ENCODE measurements at places on chromosomes 13 and 19. TPM values are rescaled to one million over a fixed set of nuclear protein-coding genes. Genes with fewer than 3 reads are reported as not detected.

ZNF575 gene
- polyA plus RNA-seq, result 3.4 TPM

GRCh38 chr13:30300596-30300995 lies 6.8 kb downstream of the KATNAL1 start:
- H3K27me3 ChIP-seq, result no peaks in the 10 kb centered on the region
- H3K4me1 ChIP-seq, result no peaks in the 10 kb centered on the region
- H3K27ac ChIP-seq, result no peak overlapping the region
- no peak overlapping the region for H3K4me3 ChIP-seq
- no peaks in the 10 kb centered on the region for H3K36me3 ChIP-seq

GRCh38 chr13:94656766-94657165 lies 55.1 kb downstream of the GPR180 start:
- DNase-seq, result no peak
- H3K27ac ChIP-seq, result no peak overlapping the region
- no peak overlapping the region for H3K4me3 ChIP-seq
- H3K4me1 ChIP-seq, result no peaks in the 10 kb centered on the region
- H3K27me3 ChIP-seq, result peaks cover 4% of the 10 kb centered on the region

DNA sequence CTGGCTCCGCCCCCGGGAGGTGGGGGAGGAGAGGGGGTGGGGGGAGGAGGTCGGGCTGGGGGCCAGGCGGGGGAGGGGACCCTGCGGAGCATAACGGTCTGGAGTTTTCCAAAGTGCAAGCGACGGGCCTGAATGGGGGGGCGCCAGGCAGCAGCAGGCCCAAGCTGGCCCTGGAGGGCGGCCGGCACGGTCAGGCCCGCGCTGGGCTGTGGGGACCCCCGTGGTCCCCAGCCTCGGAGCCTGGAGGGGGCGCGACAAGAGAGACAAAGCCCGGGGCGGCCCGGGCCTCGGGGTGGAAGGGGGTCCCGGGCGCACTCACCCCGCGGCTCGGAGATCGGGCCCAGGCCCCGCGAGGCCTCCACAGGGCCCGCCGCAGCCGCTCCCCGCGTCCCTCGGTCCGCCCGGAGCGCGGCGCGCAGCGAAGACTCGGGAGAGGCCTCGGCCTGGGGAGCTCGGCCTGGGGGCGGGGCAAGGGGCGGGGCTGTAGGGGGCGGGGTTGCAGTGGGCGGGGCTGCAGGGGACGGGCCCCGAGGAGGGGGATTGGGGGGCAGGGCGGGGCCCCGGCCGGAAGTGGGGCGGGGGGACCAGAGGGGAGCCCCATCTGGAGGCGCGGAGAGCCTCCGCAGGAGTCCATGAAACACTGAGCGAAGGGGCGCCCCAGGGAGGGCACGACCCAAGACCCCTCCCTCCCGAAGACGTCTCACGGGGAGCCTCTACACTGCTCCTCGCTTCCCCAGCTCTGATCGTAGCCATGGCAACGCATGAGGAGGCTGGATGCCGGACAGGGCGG lies 47.6 kb downstream of the PTPRS start:
- peak overlapping the region; percentile 82 for H3K27ac ChIP-seq
- peak; percentile 90 for DNase-seq
- peaks cover 44% of the 10 kb centered on the region for H3K4me1 ChIP-seq
- H3K4me3 ChIP-seq, result peak overlapping the region; percentile 72
- no peaks in the 10 kb centered on the region for H3K36me3 ChIP-seq
- peaks cover 9% of the 10 kb centered on the region for H3K27me3 ChIP-seq

GRCh38 chr13:45162194-45162593 lies 38.7 kb downstream of the KCTD4 start:
- peak; percentile 33 for DNase-seq
- no peaks in the 10 kb centered on the region for H3K36me3 ChIP-seq
- H3K27me3 ChIP-seq, result no peaks in the 10 kb centered on the region
- no peaks in the 10 kb centered on the region for H3K4me1 ChIP-seq

DNA sequence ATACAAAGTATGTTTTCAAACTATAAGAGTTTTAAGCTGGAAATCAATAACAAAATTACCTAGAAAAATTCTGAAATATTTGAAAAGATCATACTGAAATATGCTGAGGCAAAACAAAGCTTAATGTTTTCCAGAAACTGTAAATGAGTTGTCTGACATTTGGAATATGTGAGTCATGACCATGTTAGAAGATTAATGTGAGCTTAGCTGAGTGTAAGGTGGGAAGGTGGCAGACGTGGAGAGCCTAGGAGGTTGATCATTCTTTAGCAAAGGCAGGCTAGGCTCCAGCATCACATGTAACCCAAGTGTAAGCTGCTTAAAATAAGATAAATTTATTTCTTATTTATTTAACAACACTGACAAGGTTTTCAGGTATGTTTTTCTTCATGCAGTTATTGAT lies 2086.1 kb upstream of the PCDH20 start:
- H3K27ac ChIP-seq, result no peak overlapping the region
- H3K4me3 ChIP-seq, result no peak overlapping the region
- H3K4me1 ChIP-seq, result no peaks in the 10 kb centered on the region

DNA sequence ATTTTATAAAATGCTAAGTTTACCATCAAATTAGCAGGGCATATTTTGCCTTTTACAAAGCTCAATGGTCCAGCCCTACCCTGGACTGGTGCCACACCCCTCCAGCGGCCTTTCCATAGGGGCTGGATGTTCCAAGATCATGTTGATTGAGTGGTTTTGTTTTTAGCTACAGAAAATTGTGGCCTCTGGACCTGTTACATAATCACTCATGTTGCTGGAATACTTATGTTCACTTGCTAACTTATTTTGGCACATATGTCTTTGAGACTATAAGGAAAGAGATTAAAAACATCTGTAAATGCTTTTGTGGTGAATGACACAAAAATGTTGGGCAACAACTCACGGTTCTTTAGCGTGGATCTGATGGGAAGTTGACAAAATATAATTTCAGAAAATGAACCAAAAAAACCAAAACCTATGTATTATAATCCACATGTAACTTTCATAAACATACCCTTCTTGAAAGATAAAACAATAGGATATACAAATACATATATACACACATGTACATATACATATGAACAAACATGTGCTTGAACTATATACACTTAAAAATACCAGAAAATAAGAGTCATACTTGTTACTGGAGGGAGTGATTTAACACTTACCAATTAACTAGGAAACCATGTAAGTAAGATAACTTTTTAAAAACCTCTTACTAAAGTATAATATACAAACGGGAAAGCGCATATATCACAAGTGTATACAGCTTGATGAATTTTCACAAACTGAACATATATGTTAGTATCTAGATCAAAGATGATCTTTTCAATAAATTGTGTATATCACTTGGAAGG lies 46.6 kb upstream of the SLC15A1 start:
- peak; percentile 87 for DNase-seq
- H3K4me3 ChIP-seq, result no peak overlapping the region
- no peaks in the 10 kb centered on the region for H3K27me3 ChIP-seq
- H3K4me1 ChIP-seq, result peaks cover 3% of the 10 kb centered on the region
- H3K36me3 ChIP-seq, result peaks cover 77% of the 10 kb centered on the region

- H3K27me3 ChIP-seq, result peaks cover 95% of the 10 kb centered on the region
- peak overlapping the region; percentile 24 for H3K4me3 ChIP-seq
- no peak overlapping the region for H3K27ac ChIP-seq
- peaks cover 27% of the 10 kb centered on the region for H3K4me1 ChIP-seq
- no peaks in the 10 kb centered on the region for H3K36me3 ChIP-seq
Observed at GRCh38 chr19:18789883-18790565, 1.1 kb downstream of the COMP start.

DNA sequence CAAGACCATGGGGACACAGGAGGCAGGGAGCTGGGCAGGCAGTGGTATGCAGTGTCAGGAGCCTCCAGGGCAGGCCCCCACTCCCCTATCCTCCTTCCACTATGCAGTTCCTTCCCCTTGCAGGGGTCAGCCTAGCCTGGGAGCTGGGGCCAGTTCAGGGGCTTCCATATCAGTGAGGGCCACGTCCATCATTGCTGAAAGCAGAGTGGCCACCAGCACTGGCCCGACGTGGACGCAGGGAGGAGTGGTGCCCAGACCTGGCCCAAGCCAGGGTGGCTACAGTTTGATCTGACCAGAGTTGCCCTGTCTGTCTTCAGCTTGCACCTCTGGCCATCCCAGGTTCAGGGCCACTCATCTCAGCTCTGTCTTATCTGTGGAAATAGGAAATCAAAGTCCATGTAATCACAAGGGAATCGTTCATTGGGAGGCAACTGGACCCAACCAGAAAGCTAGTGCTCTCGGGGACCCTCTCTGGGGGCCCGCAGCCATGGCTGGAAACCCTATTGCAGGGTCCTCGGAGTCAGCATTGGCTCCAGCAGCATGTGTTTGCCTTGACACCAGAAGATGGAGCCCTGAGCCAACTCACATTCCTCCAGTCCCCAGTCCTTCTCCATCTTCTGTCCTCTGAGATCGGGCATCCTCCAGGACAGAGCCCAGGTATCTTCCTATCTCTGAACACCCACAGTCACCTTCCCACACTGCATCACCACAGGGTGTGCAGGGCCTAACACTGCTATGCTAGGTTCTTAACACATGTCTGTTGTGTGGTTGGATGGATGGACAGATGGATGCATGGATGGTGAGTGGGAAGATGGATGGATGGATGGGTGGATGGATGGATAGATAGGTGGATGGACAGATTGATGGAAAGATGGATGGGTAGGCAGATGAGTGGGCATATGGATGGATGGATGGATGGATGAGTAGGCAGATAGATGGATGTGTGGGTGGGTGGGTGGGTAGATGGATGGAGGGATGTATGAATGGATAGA lies 75.7 kb upstream of the KCTD15 start:
- H3K4me1 ChIP-seq, result peaks cover 13% of the 10 kb centered on the region
- DNase-seq, result no peak
- no peak overlapping the region for H3K27ac ChIP-seq
- no peaks in the 10 kb centered on the region for H3K36me3 ChIP-seq
- peaks cover 3% of the 10 kb centered on the region for H3K27me3 ChIP-seq

- DNase-seq, result peak; percentile 19
- H3K27ac ChIP-seq, result no peak overlapping the region
- H3K4me1 ChIP-seq, result peaks cover 21% of the 10 kb centered on the region
- peaks cover 37% of the 10 kb centered on the region for H3K27me3 ChIP-seq
Observed at GRCh38 chr19:14471436-14472187, 3.5 kb downstream of the PTGER1 start.

ARHGAP33 gene
- polyA plus RNA-seq, result 27.1 TPM

- no peak overlapping the region for H3K4me3 ChIP-seq
- H3K4me1 ChIP-seq, result no peaks in the 10 kb centered on the region
- peaks cover 32% of the 10 kb centered on the region for H3K36me3 ChIP-seq
- H3K27me3 ChIP-seq, result no peaks in the 10 kb centered on the region
- no peak overlapping the region for H3K27ac ChIP-seq
- no peak for DNase-seq
Observed at GRCh38 chr19:12655546-12655945, 11.0 kb downstream of the MAN2B1 start.

DNA sequence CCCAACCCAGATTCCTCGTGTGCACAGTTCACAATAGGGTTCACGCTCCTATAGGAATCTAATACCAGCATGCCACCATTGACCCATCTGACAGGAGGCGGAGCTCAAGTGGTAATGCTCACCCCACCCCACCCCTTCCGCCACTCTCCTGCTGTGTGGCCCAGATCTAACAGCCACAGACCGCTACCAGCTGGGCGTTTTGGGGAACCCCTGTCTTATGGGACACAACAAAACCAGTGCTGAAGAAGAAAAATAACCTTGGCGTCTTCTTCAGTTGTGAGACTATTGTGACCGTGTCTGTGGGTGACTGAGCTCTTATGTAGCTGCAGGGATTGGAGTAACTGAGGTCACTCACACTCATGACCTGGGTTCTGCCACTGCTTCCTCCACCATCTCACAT lies 5.2 kb upstream of the OR10H1 start:
- no peak overlapping the region for H3K27ac ChIP-seq
- no peaks in the 10 kb centered on the region for H3K27me3 ChIP-seq
- no peaks in the 10 kb centered on the region for H3K36me3 ChIP-seq

CRYL1 gene
- polyA plus RNA-seq, result 31.0 TPM

- H3K4me3 ChIP-seq, result no peak overlapping the region
- no peaks in the 10 kb centered on the region for H3K36me3 ChIP-seq
- no peak for DNase-seq
- no peaks in the 10 kb centered on the region for H3K27me3 ChIP-seq
- peaks cover 4% of the 10 kb centered on the region for H3K4me1 ChIP-seq
Observed at GRCh38 chr13:45796426-45797235, 54.9 kb downstream of the SIAH3 start.

GRCh38 chr13:112062571-112063570 lies 4.1 kb upstream of the SOX1 start:
- peak; percentile 27 for DNase-seq
- H3K4me3 ChIP-seq, result no peak overlapping the region
- H3K27me3 ChIP-seq, result peaks cover 89% of the 10 kb centered on the region
- no peaks in the 10 kb centered on the region for H3K36me3 ChIP-seq

SWSAP1 gene
- polyA plus RNA-seq, result 1.9 TPM

GRCh38 chr13:50384724-50385123 lies 369.5 kb downstream of the KCNRG start:
- H3K4me3 ChIP-seq, result no peak overlapping the region
- no peaks in the 10 kb centered on the region for H3K27me3 ChIP-seq
- H3K36me3 ChIP-seq, result no peaks in the 10 kb centered on the region
- H3K4me1 ChIP-seq, result peaks cover 22% of the 10 kb centered on the region
- no peak overlapping the region for H3K27ac ChIP-seq

DNA sequence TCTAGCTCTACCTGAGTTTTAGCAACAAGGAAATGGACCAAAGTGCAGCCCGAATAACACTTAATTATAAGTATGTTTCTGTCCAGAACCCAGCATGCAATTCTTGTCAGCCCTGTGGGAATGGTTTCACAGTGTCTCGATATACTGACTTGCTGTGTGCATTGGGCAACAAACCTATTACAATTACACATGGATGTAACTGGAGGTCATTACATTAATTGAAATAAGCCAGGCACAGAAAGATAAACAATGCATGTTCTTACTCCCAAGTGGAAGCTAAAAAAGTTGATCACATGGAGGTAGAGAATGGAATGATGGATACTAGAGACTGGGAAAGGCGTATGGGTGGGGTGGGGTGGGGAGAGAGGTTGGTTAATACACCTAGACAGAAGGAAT lies 5.1 kb upstream of the CYP2S1 start:
- peaks cover 2% of the 10 kb centered on the region for H3K4me1 ChIP-seq
- H3K36me3 ChIP-seq, result no peaks in the 10 kb centered on the region
- peaks cover 12% of the 10 kb centered on the region for H3K27me3 ChIP-seq
- H3K27ac ChIP-seq, result no peak overlapping the region
- no peak overlapping the region for H3K4me3 ChIP-seq

DNA sequence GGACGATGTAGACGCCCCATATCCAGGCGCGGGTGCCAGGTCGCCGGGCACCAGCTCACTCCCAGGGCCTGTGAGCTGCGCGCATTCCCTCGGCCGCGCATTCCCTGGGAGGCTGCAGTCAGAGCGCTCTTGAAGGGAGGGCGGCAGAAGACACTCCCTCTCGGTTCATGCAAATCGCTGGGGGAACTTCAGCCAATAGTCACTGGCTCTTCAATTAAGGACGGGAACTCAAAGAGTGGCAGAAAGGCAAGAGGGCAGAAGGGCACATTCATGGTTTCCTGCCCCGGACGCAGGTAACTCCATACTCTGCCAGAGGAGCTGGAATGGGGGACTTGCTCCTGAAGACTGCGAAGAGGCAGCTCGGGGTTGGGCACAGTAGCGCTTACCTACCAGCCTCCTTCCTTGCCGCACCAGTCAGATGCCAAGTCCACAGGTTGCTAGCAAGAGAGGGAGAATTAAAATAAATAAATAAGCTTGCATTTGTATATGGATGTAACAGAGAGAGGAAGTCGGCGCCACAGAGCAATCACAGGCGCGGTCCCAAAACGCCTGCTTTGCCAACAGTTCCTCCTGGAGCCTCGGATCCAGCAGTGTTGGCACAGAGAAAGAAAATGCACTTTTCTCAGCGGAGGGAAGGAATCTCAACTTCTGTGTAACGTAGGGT lies 459 bp downstream of the PCDH20 start:
- H3K4me3 ChIP-seq, result peak overlapping the region; percentile 42
- peaks cover 13% of the 10 kb centered on the region for H3K4me1 ChIP-seq
- no peaks in the 10 kb centered on the region for H3K36me3 ChIP-seq

- peaks cover 70% of the 10 kb centered on the region for H3K27me3 ChIP-seq
- DNase-seq, result peak; percentile 3
- H3K4me3 ChIP-seq, result no peak overlapping the region
- H3K27ac ChIP-seq, result no peak overlapping the region
- H3K4me1 ChIP-seq, result peaks cover 27% of the 10 kb centered on the region
- no peaks in the 10 kb centered on the region for H3K36me3 ChIP-seq
Observed at GRCh38 chr19:845707-846521, 5.1 kb downstream of the PRTN3 start.

Measured in muscle of leg (tissue), 16 donors.